Epithelial cell of proximal tubule (primary cell): ENCODE measurements at places on chromosomes 12 and 14. TPM values are rescaled to one million over a fixed set of nuclear protein-coding genes. Genes with fewer than 3 reads are reported as not detected.

POTEM gene
- total RNA-seq = not detected in 2 replicates

LRCOL1 gene
- not detected in 2 replicates for total RNA-seq

DNA sequence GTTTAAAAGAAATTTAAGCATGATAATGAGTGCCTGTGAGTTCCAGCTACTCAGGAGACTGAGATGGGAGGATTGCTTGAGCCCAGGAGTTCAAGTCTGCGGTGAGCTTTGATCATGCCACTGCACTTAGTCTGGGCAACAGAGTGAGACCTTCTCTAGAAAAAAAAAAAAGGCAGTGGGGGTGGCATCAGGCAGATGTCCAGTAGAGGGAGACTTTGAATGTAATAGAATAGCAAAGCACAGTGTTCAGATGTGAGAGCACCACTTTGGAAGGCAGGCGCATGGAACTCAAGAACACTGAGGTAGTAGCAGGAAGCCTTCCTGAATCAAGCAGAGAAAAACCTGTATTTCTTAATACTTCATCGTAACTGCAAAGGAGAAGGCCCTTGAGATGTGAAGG, 394.5 kb upstream of the GARIN6 start:
- no peak for DNase-seq

- DNase-seq = no peak
Measured at GRCh38 chr12:45010059-45010458, 40.8 kb downstream of the DBX2 start.

DNA sequence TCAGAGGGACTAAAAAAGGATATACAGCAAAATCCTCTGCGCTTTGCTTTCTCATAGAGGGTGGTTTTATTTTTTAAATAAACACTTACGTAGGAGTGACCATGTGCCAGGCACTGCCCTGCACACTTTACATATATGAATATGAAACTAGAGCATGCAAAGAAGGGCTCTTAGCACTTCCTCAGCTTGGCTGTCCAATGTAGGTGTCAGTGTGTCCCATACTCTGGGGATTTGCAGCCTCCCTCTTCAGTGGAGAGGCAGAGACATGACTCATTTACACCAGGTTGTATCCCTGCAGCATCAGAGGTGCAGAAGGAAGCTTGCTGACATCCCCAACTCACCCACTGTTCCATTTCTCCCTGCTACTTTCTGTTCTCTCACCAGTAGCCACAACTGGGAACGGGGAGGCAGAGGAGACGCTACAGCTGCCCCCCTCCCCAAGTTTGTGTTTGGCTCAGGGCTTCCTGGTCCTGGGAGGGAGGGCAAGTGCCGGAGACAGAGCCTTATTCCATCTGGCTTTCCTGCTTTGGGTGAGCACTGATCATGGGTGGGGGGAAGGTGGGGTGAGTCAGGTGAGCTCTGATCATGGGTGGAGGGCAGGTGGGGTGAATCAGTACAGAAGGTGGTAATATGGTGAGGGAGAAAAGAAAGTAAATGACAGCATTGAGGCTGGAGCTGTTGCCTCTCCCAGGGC, 4.9 kb upstream of the KRT5 start:
- DNase-seq = no peak

- peak; percentile 96 for DNase-seq
Measured at GRCh38 chr12:50786498-50787231, 22.8 kb downstream of the ATF1 start.

DNA sequence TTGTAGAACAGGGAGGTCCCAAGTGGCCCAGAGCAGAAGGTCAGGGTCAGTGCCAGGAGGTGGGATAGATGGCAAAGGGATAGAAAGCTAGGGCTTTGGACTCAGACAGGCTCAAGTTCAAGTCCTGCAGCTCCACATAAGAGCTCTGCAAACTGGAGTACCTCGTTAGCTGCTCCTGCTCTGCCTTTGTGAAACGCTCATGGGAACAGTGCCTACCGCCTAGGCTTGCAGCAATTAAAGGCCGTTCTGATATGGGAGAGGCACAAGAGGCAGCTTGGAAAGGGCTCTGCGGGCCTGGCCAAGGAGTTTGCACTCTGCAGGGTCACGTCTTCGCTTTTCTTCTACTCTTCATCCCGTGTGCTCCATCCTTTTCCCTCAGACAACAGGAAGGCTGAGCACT, 54.1 kb downstream of the MAP1LC3B2 start:
- no peak for DNase-seq

GRCh38 chr12:90024262-90024661, 315.6 kb upstream of the ATP2B1 start:
- no peak for DNase-seq

- peak; percentile 12 for DNase-seq
Measured at GRCh38 chr12:89574736-89575208, 48.9 kb upstream of the POC1B start.

DNA sequence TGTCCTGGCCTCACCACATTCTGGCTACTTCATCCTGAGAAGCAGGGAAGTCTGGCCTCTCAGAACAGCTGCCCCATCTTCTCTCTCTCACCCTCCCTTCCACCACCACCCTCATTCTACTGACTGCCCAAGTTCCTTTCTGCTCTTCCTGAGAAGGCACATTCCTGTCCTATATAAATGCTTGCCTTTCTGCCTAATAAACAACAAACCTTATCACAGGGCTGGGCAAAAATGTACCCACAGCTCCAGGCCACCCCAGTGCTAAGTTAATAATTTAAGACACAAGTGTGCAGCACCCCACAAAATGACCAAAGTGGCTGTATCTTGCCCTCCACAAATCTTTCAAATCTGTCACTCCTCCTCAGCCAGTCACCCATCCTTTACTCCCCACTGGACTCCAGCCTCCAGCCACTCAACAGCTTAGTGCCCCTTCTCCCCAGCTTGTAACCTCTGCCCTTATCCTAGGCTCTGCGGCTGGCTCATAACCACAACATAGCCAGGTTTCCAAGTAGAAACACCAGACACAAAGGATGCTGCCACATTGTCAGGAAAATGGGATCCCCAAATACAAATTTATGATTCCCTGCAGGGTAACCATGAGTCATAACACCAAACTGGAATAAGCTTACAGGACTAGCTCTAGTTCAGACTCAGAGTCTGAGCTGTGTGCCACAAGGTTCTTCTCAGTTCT, 15.0 kb downstream of the OXA1L start:
- DNase-seq = no peak
